ENCODE measurements at places on chromosomes 5 and 9. TPM values are rescaled to one million over a fixed set of nuclear protein-coding genes. Genes with fewer than 3 reads are reported as not detected.

TLE4 gene
- 0.39 TPM for total RNA-seq

NR5A1 gene
- total RNA-seq = 0.64 TPM

PKD2L2 gene
- total RNA-seq = not detected

C5orf58 gene
- not detected for total RNA-seq

PCDHGA4 gene
- not detected for total RNA-seq

SLC27A6 gene
- total RNA-seq = 7.9 TPM

SLIT3 gene
- total RNA-seq = 0.10 TPM

ADGRV1 gene
- 6.0 TPM for total RNA-seq

PITX1 gene
- total RNA-seq = 31.0 TPM

PAPPA gene
- total RNA-seq = 0.05 TPM

SPOCK1 gene
- total RNA-seq = 0.27 TPM

GGTA1 gene
- total RNA-seq = not detected

CTNNA1 gene
- 313 TPM for total RNA-seq

PMPCA gene
- 116 TPM for total RNA-seq

PELO gene
- total RNA-seq = 16.5 TPM

SPEF2 gene
- total RNA-seq = 4.6 TPM

MYOZ3 gene
- total RNA-seq = 0.10 TPM

TSSK1B gene
- total RNA-seq = not detected
